Activated CD4-positive, alpha-beta T cell treated with anti-CD3 and anti-CD28 coated beads, Interleukin-2, amount 10 ng/mL, durations not matched to agents 24 days and 14 days (primary cell): ENCODE measurements at places on chromosomes 7 and 10. TPM values are rescaled to one million over a fixed set of nuclear protein-coding genes. Genes with fewer than 3 reads are reported as not detected.

YWHAG gene
- 183 and 185 TPM in 2 replicates for total RNA-seq

GRCh38 chr7:109622320-109622719 lies 1052.6 kb downstream of the DNAJB9 start:
- no peaks in the 10 kb centered on the region for H3K4me1 ChIP-seq
- H3K4me3 ChIP-seq: no peak overlapping the region
- no peaks in the 10 kb centered on the region for H3K36me3 ChIP-seq
- H3K27me3 ChIP-seq: no peaks in the 10 kb centered on the region
- DNase-seq: no peak
- H3K27ac ChIP-seq: no peak overlapping the region

- H3K36me3 ChIP-seq: peaks cover 22% of the 10 kb centered on the region
- H3K27me3 ChIP-seq: peaks cover 3% of the 10 kb centered on the region
- H3K4me3 ChIP-seq: no peak overlapping the region
Observed at GRCh38 chr7:100566018-100566531, 7.6 kb downstream of the SAP25 start.

GRCh38 chr10:126058507-126058906 lies 162.1 kb downstream of the FANK1 start:
- no peaks in the 10 kb centered on the region for H3K36me3 ChIP-seq
- no peak overlapping the region for H3K4me3 ChIP-seq
- no peak for DNase-seq
- no peak overlapping the region for H3K27ac ChIP-seq
- H3K4me1 ChIP-seq: no peaks in the 10 kb centered on the region

- no peaks in the 10 kb centered on the region for H3K27me3 ChIP-seq
- H3K4me1 ChIP-seq: peaks cover 4% of the 10 kb centered on the region
- DNase-seq: no peak
- no peak overlapping the region for H3K4me3 ChIP-seq
- no peak overlapping the region for H3K27ac ChIP-seq
Observed at GRCh38 chr10:63474488-63474887, 8.7 kb upstream of the JMJD1C start.
